Kidney (tissue), 22 donors: ENCODE measurements at places on chromosomes 4 and X. TPM values are rescaled to one million over a fixed set of nuclear protein-coding genes. Genes with fewer than 3 reads are reported as not detected.
A peak's percentile ranks its signal among the peaks of the same experiment; 100 is the strongest.

DNA sequence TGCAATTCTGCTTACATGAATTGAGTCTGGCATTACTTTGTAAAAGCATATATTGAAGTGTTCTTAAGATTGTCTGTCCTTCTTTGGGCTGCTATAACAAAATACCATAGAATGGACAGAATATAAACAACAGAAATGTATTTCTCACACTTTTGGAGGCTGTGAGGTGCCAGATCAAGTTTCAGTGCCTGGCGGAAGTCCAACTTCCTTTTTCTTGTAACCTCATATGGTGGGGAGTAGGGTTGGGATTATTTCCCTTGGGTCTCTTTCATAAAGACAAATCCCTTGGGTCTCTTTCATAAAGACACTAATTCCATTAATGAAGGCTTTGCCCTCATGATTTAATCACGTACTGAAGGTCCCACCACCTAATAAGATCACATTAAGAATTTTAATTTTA lies 199.3 kb upstream of the GRID2 start:
- no peak for DNase-seq

- no peak for DNase-seq
Observed at GRCh38 chrX:13014111-13015096, 30.0 kb downstream of the FAM9C start.

- no peak for DNase-seq
Observed at GRCh38 chr4:33512397-33512796, 2731.9 kb downstream of the ARAP2 start.

DNA sequence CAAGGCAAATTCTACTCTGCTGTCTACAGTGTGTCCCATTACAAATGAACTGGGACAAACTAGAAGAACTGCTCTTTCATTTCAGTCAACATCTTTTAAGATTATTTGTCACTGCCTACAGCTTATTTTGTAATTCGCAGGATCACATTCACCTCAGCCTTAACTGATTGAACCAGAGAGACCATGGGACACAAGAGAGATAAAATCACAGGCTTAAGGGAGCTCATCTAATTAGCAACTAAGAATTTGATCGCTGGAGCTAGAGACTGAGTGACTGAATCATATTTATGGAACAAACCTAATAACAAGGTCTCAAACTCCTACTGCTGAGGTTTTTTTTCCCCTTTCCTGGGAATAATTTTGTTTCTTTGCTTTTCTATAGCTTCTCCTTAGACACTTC lies 898.2 kb downstream of the PCDH18 start:
- no peak for DNase-seq

DNA sequence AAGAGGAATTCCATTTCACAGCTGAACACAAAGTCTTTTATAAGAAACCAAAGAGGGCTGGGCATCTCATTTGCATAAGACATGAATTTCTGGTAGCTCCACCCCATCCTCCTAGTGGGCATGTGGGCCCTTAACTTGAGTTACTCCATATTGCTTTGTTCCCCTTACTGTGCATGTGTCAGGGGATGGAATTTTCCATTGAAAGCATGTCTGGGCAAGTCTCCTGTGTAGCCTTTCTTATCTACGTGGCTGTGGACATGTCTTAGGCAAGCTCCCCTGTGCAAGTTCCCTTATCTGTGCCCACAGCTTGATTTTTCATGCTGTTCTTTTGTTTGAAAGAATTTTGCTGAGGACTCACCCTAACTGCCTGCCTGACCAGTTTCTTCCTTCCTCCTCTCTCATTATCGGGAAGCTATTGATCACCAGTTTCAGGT lies 123.5 kb upstream of the JADE1 start:
- no peak for DNase-seq

DNA sequence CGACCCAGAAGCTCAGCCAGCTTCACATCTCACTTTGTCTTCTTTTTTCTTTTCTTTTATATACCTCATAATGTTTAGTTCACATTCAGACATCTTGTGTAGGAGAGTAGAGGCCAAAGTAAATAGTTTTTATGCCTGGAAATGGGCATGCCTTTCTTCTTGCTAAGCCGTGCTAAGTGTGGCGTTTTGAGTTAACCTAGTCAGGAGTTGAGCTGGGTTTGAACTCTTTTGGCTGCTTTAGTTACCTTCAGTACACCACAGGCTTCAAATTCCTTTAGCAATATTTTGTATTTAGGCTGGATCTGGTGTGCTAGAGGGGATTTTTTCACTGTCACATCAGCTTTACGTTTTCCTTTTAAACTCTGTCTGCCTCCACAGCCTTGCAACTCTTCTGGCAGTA lies 300.8 kb downstream of the ZNF674 start:
- DNase-seq, result no peak

GRCh38 chr4:139849219-139849618 lies 183.6 kb downstream of the MGST2 start:
- DNase-seq, result no peak

- DNase-seq, result no peak
Observed at GRCh38 chrX:155215443-155216178, 649 bp upstream of the VBP1 start.

DNA sequence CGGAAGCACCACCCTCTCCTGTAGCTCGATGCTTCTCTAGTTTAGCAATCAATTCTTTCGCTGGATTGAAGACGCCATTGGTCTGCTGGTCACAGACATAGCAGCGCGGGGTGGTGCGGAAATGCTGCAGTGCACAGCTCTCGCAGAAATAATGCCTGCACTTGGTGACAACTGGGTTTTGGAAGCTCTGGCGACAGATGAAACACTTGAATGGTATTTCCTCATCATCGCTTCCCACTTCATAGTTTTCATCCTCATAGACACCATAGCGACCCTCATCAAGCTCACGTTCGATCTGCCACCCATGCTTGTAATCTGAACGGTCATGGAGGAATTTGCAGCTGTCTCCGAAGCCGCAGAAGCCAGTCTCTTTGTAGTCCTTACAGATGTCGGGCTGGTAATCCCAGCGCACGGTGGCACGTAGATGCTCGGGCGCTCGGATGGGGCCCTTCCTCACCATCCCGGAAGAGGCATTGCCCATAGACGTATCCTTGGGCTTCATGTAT lies 854 bp downstream of the RNF113A start:
- peak; percentile 49 for DNase-seq

LNX1 gene
- total RNA-seq, result 25.6 TPM

PLK4 gene
- total RNA-seq, result 2.0 TPM

TMEM156 gene
- 3.5 TPM for total RNA-seq

FHIP1A gene
- 16.5 TPM for total RNA-seq

FAM184B gene
- 0.09 TPM for total RNA-seq

ALAS2 gene
- 0.79 TPM for total RNA-seq

WDR1 gene
- 313 TPM for total RNA-seq

STPG2 gene
- total RNA-seq, result 1.1 TPM
